ENCODE measurements at places on chromosomes 13 and 19. TPM values are rescaled to one million over a fixed set of nuclear protein-coding genes. Genes with fewer than 3 reads are reported as not detected.

- DNase-seq = no peak
Measured at GRCh38 chr13:29810145-29810742, 40.2 kb downstream of the UBL3 start.

The ZNF541 gene
- 0.13 TPM for total RNA-seq

DNA sequence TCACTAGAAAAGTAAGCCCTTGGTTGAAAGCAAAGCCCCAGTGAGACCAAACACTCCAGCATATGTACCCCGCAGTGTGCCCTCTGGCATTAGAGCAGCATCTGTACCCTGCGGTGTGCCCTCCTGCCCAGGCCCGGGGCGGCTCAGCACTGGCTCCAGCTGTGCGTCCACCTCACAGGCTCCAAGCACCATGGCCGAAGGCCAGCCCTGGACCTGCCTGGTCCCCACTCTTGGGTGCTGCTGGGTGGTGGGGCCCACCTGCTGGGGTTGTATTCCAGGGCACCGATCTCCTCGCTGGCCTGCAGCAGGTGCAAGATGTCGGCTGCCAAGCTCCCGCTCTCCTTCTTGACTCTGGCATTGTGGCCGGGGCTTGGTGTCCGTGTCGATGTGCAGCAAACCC lies 230.2 kb downstream of the TUBA3C start:
- DNase-seq = no peak

The GAPDHS gene
- total RNA-seq = not detected

GRCh38 chr13:41675306-41675705 lies 218.0 kb downstream of the RGCC start:
- no peak for DNase-seq

The CD37 gene
- 7.1 TPM for total RNA-seq

GRCh38 chr19:10270616-10271394 lies at the start of gene ICAM1:
ICAM1 (plus strand) TSS chr19:10271120; CDS start chr19:10271160, 40 bp downstream.
- DNase-seq = peak; percentile 92

GRCh38 chr13:114079601-114080536 lies 52.6 kb downstream of the RASA3 start:
- peak; percentile 18 for DNase-seq

GRCh38 chr19:12350185-12350889 lies 15.1 kb downstream of the ZNF442 start:
- no peak for DNase-seq

The ZNF358 gene
- total RNA-seq = 82.4 TPM

The ZNF729 gene
- total RNA-seq = not detected

The IGFL1 gene
- total RNA-seq = not detected

DNA sequence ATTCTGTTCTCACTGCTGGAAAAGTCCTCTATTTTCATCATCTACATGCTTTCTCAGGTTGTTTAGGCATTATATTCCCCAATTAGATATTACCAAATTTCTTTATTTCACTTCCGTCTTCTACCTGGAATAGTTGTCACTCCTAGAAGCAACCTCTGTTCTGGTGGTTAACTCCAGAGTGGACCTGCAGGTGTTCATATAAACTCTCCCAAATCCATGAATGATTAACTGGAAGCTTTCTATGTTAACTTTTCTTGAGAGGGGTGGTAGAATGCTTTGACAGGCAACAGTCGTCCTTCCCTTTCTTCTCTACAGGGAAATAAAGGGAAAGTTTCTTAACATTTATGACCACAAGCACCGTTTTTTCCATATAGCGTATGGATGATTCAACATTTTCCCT lies 48.4 kb upstream of the UFM1 start:
- DNase-seq = no peak

The GPR12 gene
- 0.08 TPM for total RNA-seq

- no peak for DNase-seq
Measured at GRCh38 chr13:24253520-24254145, 55.7 kb upstream of the C1QTNF9 start.

The PMIS2 gene
- not detected for total RNA-seq

The EHD2 gene
- total RNA-seq = 98.8 TPM

The KLK4 gene
- not detected for total RNA-seq

DNA sequence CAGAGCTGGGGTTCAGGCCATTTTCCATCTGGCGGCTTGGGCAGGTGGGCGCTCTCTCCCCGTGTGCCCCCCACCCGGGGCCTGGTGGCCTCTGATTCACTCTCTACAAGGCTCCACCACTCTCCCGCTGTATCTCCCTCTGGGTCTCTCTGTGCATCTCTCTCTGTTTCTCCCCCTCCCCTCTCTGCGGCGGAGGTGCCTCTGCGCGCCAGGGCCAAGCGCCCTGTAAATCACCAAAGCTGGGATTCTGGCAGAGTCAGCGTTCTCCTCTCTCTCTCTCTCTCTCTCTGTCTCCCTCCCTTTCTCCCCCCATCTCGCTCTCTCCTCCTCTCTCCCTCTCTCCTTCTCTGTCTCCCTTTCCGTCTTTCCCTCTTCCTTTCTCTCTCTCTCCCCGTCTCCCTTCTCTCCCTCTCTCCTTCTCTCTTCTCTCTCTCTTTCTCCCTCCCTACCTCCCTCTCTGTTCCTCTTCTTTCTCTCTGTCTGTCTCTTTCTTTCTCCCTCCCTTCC lies 3.9 kb downstream of the NFIC start:
- DNase-seq = no peak

The ZBTB32 gene
- not detected for total RNA-seq

The ZNF723 gene
- total RNA-seq = not detected

DNA sequence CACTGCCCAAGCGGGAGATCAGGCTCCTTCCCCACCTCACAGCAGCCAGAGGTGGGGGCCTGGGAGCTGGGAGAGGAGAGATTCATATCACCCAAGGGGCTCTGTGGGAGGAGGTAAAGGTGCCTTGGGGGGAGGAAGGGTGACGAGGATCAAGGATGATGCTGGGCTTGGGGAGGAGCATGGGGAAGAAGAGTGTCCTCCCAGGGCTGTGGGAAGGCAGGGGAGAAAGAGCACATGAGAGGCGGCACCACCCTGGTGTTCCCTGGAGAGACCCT lies 82.7 kb downstream of the ANKRD10 start:
- no peak for DNase-seq

DNA sequence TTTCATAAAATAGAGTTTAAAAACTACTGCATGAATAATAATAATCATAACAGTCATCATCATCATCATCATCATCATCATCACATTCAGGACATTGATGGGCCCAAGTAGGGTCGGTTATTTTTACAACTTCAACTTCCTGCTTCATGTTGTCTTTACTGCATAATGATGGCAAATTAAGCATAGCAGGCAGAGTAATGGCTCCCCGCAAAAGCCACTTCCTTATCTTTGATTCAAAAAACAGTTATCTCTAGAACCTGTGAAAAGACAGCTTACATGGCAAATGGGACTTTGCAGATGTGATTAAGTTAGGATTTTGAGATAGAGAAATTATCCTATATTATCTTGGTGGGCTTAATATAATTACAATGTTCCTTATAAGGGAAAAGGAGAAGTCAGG lies 792.9 kb downstream of the LIG4 start:
- no peak for DNase-seq

The KIR2DL4 gene
- not detected for total RNA-seq

The NTN5 gene
- total RNA-seq = 0.21 TPM

DNA sequence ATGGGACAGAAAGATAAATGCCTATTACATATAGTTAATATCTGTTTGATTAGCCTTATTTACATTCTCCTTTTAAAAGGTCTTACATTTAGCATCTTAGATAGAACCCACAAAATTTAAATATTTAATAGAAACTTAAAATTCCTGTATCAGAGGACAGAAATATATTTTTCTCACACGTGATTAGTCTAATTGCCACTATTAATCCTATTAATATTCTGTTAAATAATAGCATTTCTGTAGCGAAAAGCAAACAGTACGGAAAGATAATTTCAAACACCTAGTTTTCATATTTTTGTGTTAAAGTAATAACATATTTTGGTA lies 380 bp upstream of the ZNF30 start:
- DNase-seq = no peak

DNA sequence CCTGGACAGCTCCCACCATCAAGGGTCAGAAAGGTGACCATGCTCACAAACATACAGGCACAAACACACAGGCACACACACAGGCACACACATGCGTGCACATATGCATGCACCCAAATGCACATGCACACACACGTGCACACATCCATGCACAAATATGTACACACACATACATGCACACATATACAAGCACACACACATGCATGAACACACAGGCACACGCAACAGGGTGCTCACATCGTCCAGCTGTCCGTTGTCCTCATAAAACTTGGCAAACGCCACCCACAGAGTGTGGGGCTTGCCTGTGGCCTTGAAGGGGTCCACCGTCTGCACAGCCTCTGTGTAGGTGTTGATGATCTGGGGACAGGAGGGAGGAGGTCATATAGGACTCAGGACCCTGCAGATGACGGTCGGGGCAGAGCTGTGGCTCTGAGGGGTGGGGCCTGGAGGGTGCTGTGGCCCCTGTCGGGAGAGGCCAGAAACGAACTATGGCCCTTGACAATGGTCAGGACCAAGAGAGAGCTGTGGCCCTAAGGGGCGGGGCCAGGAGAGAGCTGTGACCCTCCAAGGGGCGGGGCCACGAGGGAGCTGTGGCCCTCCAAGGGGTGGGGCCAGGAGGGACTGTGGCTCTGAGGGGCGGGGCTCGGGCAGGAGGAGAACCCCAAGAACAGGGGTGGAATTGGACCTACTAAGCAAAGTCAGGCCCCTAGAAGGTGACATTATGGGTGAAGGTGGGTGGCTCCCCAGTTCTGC lies 6.2 kb downstream of the XAB2 start:
- DNase-seq = no peak

GRCh38 chr19:39568604-39569003 lies 28.6 kb upstream of the EID2 start:
- DNase-seq = no peak

The CEACAM7 gene
- total RNA-seq = not detected

DNA sequence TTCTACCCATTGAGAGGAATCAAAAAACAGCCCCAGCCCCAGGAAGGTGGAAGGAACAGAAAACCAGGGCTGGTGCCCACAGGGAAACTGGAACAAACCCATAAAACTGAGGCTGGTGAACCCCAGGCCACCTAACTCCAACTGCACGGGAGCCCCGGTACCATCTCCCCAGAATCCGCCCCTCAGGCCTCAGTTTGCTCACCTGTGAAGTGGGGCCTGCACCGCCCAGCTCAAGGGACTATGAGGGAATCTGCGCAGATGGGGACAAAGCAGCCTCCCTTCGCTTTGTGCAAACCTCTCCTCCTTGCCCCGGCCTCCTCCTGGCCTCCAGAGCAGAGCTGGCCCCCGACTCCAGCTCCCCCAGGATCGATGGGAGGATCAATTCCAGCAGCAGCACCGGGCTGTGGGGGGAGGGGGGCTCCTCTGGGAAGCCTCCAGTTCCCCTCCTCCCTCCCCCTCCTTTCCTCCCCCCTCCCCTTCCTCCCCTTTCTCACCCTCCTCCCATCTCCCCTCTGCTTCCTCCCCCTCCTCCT lies 9.1 kb upstream of the ONECUT3 start:
- no peak for DNase-seq

- DNase-seq = peak; percentile 19
Measured at GRCh38 chr13:98460516-98460915, 116.4 kb downstream of the STK24 start.

The CCNE1 gene
- 3.0 TPM for total RNA-seq

- DNase-seq = no peak
Measured at GRCh38 chr13:75935805-75936204, 299.7 kb downstream of the LMO7 start.

- DNase-seq = no peak
Measured at GRCh38 chr19:1457031-1457739, 7.3 kb downstream of the APC2 start.

The IGFL2 gene
- total RNA-seq = not detected

The LYPD5 gene
- 1.3 TPM for total RNA-seq

The ZNF616 gene
- total RNA-seq = 7.8 TPM

DNA sequence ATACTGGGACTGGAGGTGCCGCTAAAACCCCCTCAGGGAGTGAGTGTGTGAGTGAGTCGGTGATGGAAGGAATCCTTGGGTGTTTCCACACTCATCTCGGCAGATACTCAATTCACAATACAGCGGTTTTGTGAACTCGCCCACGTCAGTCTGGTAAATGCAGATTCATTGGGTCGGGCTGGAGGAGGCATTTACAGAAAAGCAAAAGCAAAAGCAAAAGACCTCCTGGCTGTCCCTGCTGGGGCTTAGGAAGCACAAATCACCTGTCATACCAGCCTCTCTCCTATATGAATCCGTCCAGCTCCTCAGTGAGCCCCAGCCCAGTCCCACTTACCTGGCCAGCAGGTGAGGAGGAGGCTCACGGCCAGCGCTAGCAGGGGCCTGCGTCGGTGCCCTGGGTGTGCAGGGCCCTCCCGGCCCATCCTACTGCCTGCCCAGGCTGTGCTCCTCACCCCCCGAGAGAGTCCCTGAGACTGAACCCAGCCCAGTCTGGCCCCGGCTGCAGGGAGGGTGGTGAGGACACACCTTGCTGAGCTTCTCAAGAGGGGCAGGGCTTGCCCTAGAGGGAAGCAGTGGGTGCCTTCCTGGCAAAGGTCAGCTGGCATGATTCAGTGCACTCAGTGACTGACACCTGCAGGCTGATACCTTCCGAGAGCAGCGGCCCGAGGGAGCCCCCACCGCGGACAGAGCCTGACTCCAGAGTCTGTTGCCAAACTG lies at the start of gene MUC16:
Gene MUC16 (minus strand): TSS at position 475 of the 717 bp plus-strand sequence.
- no peak for DNase-seq

DNA sequence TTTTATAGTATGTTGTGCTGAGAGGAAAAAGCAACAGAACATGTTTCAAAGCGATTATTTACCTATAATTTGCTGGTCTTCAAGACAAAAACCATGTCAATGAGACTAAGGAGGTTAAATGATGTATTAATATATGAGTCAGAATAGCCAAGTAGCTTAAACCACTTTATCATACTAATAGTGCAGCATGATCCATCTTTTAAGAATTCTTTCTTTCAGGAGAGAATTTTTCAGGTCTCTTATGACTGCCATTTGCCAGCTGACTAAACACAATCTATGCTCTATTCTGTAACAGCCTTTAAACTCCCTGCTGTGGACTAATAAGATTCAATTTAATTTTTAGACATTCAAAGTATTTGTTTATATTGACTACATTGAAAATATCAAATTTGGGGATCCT lies 93.7 kb downstream of the TRPC4 start:
- DNase-seq = no peak

- no peak for DNase-seq
Measured at GRCh38 chr13:59488436-59488835, 675.3 kb downstream of the DIAPH3 start.

DNA sequence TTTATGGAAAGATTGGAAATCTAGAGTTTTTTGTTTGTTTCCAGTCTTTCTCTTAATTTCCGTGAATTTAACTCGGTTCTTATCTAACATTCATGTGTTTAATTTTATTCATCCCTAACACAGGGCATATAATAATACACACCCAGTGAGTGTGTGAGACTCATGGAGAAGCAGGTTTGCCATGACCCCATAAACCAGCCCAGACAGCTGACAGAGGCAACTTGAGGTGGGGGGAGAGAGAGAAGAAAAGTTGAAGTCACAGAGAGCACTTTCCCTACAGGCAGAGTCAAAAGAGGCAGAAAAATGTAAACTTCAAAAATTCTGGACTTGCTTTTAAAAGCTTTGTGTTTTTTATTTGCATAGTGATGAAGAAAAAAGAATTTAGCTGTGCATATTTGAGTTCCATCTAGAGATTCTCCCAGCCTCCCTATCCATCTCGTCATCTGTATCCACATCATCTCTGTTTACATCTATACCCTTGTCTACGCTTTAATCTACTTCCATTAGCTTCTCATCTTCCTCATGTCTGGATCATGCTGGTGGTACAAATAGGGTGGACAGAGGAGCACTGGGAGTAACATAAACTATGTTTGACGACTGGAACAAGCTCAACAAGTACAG lies 60.2 kb downstream of the THSD1 start:
- DNase-seq = no peak

GRCh38 chr13:113734826-113735125 lies 24.2 kb upstream of the TMEM255B start:
- no peak for DNase-seq
